ENCODE measurements at places on chromosomes 1 and 21.
A peak's percentile ranks its signal among the peaks of the same experiment; 100 is the strongest.

GRCh38 chr1:183604038-183604808, 14.0 kb upstream of the NCF2 start:
- DNase-seq, result peak; percentile 77

- DNase-seq, result no peak
These were observed 403 bp downstream of the CCNL2 start for GRCh38 chr1:1398677-1399186.

- DNase-seq, result peak; percentile 57
These were observed 116.0 kb downstream of the TTLL7 start for GRCh38 chr1:83882906-83883305.

DNA sequence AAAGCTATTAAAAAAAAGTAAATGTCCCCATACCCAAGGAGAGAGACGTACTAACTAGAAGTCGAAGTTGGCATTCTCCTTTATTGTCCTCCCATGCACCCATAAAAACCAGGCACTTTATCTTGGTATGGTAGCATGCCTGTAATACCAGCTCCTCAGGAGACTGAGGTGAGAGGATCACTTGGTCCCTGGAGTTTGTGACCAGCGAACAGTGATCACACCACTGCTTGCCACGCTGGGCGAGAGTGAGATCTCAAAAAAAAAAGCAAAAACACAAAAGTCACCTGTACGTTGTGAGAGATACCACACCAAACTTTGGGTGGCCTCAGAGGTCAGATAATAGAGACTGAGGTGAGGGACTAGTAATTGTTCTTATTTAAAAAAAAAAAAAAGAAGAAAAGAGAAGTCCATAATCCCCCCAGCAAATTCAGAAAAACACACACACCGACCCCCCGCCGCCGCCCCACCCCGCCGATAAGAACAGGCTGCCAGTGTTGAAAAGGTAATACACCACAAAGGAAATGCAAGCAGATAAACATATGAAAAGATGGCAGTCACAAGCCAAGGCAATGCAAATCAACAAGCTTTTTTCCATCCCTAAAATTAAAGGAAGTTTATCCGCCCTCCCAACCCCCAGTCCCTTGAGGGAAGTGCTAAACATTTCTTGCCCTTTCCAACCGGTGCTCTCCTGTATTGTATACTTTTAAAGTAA, 3.6 kb downstream of the L1TD1 start:
- DNase-seq, result no peak

DNA sequence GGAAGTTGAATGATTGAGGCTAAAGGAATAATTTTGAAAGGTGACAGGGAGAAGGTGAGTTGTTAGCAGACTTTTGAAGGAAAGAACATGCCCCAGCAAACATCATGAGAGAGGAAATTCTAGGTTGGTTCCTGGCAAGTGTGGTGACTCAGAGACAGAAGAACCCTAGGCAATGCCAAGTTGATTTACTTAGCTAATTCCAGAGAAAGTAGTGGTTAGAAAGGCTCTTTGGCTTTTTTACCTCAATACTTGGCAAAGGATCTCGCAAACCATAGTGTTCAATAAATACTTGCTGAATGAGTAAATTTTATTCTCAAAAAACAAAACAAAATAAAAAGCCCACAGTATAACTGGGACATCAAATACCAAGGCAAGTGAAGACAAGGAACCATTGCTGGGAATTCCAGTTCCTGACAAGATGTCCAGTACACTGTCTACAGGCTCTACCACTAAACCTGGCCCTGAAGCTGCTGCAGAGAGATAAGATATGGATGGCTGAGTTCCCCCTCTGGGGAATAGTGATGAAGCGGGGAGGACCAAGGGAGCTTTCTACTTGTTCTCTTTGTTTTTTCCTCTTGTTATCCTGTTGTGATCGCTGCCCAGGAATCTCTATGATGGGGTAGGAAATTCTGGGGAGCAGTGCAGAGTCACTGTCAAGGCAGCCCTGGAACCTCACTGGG, 48.2 kb downstream of the IL12RB2 start:
- peak; percentile 17 for DNase-seq

GRCh38 chr1:219265026-219265515, 91.4 kb downstream of the LYPLAL1 start:
- no peak for DNase-seq

GRCh38 chr1:14977338-14977931, 176.1 kb upstream of the TMEM51 start:
- no peak for DNase-seq

GRCh38 chr1:155184835-155185782, 11.5 kb downstream of the TRIM46 start:
- no peak for DNase-seq

DNA sequence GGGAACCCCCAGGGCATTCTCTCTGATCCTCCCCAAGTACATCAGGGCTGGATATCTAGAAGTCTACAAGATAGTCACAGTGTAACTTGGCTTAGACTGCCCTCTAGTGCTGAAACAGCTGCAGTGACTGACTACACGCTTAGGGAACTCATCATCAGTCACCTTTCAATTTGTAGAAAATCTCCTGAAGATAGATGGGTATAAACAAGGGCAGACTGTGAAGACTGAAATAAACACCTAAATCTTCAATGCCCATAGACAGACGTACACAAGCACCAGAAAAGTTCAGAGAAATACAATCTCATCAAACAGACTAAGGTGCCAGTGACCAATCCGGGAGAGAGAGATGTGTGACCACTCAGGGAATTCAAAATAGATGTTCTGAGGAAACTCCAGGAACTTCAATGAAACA, 46.6 kb downstream of the PACC1 start:
- DNase-seq, result peak; percentile 79

GRCh38 chr1:38297842-38298241, 251.2 kb upstream of the POU3F1 start:
- DNase-seq, result no peak

- DNase-seq, result no peak
These were observed 11.3 kb upstream of the SMAP2 start for GRCh38 chr1:40362199-40362598.

GRCh38 chr21:36917471-36918158, 48.9 kb downstream of the HLCS start:
- DNase-seq, result peak; percentile 63

DNA sequence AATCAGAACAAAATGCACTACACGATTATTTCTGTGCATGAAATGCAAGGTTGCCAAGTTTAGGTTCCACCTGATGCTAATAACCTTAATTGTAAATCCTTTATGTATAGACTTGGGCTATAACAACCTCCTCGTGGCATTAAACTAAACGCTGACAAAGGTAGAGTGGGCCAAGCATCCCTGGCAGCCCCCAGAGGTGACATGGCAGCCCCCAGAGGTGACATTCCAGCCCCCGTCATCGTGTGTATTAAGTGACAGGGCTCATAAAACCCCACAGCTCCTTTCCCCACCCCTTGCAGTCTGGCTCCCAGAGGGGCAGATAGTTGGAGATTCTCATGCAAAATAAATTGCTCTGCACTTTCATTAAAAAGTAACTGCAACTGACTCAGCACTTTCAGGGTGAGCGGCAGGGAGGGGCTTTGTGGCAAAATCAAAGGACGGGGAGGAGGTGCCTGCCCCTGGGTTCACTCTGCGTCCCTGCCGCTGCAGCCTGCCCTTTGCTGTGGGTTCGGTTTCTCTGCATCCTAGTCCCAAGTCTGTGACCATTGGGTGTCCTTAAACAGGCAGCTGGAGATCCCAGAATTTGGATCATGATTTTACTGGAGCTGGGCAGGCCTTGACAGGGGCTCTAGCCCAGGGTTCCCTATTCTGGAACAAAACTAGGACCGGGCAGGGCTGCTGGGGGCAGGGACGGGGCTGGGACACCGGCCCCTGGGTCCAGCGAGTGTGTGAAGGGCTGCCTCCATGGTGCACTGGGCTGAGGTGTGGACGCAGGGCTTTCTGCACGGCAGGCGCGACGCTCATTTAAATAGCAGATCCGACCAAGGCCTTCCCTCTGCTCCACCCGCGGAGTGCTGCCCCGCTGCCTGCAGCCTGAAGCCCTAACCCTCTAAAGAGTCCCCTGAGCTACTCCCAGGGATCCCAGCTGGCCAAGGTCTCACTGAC, 234.9 kb upstream of the VAMP3 start:
- DNase-seq, result no peak

DNA sequence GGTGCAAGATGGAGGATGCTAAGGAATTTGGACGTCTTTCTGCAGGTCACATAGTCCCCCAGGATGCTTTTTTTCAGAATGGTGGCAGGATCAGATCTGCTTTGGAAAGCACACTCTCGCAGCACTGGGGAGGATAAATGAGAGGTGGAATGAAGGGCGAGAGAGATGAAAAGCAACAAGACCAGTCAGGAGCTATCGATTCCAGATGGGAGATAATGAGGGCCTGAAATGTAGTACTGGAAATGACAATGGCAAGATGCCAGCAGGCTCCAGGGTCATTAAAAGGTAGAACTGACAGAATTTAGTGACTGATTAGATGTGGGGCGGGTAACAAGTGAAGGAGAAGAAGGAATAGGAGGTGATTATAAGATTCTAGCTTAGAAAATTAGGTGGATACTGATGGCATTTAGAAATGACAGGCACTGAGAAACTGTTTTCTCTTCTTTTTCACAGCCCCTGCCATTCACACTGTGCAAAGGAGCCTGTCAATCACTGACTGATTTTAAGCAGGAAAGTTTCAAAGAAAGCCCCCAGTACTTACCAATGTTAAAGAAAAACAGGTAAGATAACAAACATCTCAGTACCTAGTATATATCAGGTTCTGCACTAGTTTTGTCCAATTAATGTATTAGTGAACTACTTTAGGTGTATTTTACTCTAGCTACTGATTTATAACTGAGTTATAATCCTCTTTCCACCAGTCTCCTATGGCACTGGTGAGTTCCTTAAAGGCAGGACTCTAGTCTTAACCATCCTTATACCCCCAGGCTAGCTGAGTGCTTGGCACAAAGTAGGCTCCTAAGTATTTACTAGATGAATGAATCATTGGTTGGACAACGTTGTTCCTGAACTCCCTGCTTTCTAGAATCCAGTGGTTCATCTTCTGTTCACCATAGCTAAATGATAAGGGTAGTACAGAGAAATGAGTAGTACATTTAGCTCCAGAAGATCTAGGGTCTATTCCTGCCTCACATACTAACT, 9.2 kb downstream of the PIGM start:
- no peak for DNase-seq

DNA sequence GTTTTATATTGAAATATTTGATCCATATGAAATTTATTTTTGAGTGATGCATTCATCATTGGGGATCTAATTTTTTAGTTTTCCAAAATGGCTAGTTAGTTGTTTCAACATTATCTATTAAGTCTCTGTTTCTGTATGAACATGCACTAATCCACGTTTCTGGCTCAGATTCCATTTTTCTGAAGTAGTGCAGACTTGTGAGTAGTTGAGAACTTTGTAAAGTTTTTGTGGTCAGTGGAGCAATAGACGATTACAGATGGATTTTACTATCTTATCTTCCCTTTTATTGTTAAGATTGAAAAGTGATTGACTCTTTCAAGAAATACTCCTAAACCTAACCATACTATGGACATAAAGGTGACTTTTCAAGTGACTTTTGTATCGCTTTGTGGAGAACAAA, 16.7 kb downstream of the SOAT1 start:
- DNase-seq, result peak; percentile 96

- peak; percentile 13 for DNase-seq
These were observed 410.1 kb upstream of the PLXNA2 start for GRCh38 chr1:208654241-208654640.

GRCh38 chr1:65483993-65484754, 63.7 kb downstream of the LEPR start:
- no peak for DNase-seq

GRCh38 chr1:212466437-212466836, 33.7 kb downstream of the NENF start:
- no peak for DNase-seq

GRCh38 chr1:176241385-176242015, 34.4 kb upstream of the COP1 start:
- peak; percentile 83 for DNase-seq

- DNase-seq, result peak; percentile 47
These were observed 1.2 kb upstream of the EXTL1 start for GRCh38 chr1:26020330-26020768.

GRCh38 chr1:209609791-209610630, 26.5 kb downstream of the CAMK1G start:
- DNase-seq, result no peak

- DNase-seq, result peak; percentile 38
These were observed 2.0 kb upstream of the NID1 start for GRCh38 chr1:236066828-236067386.

All from fibroblast of villous mesenchyme (primary cell).